ENCODE measurements at places on chromosomes 13 and 19.

GRCh38 chr19:52778811-52779210, 7.8 kb downstream of the ZNF600 start:
- no peak for DNase-seq

DNA sequence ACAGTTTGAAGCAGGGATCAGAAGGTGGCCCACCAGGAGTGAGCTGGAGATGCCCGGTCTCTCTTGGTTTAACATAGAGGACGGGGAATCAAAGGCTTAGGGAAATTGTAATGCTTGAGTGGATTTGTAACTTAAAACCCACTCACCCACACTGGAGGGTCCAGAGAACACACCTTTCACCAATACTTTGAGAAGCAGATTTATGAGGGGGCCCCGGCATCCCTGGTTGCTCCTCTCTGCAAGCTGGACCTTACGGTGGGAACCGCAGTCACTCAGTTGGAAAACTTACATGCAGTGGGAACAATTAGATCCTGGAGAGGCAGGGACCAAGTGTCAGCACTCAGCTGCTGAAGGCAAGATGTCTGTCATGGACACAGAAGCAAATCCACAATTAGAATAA, 20.5 kb downstream of the PPP5C start:
- DNase-seq, result no peak

- no peak for DNase-seq
Measured at GRCh38 chr13:109821103-109821502, 34.7 kb upstream of the IRS2 start.

DNA sequence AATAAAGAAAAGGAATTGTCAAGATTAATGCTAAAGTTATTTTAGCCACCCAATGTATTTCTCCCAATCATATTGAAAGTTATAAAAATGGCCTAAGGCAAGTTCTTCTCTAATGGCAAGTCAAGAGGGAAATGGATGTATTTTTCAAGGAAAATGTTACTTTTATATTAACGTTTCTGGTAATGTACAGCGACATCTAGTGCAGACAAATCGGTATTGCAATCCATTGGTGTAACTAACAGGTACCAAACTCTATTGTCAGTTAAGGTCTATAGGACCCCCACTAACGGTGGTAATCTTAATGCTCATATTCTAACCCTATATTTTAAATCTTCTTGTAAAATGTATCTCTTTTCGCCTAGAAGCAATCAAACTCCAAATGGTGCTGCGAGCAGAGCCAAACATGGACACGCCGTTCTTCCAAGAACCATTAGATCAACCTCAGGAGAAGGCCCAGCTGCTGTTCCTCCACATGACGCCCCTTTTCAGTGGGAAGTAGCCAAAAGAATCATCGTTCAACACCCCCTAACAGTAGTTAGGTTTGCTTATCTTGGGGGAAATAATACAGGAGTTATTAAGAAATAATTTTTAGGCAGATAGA, 98.5 kb upstream of the PABPC3 start:
- DNase-seq, result no peak

- no peak for DNase-seq
Measured at GRCh38 chr13:105406551-105406950, 1128.9 kb downstream of the EFNB2 start.
